ENCODE measurements at places on chromosomes 1 and 21. TPM values are rescaled to one million over a fixed set of nuclear protein-coding genes. Genes with fewer than 3 reads are reported as not detected.

GRCh38 chr1:220235462-220235861 lies 36.8 kb downstream of the RAB3GAP2 start:
- DNase-seq = no peak
- H3K4me3 ChIP-seq = no peak overlapping the region
- H3K36me3 ChIP-seq = no peaks in the 10 kb centered on the region
- H3K4me1 ChIP-seq = no peaks in the 10 kb centered on the region
- no peak overlapping the region for H3K27ac ChIP-seq

DNA sequence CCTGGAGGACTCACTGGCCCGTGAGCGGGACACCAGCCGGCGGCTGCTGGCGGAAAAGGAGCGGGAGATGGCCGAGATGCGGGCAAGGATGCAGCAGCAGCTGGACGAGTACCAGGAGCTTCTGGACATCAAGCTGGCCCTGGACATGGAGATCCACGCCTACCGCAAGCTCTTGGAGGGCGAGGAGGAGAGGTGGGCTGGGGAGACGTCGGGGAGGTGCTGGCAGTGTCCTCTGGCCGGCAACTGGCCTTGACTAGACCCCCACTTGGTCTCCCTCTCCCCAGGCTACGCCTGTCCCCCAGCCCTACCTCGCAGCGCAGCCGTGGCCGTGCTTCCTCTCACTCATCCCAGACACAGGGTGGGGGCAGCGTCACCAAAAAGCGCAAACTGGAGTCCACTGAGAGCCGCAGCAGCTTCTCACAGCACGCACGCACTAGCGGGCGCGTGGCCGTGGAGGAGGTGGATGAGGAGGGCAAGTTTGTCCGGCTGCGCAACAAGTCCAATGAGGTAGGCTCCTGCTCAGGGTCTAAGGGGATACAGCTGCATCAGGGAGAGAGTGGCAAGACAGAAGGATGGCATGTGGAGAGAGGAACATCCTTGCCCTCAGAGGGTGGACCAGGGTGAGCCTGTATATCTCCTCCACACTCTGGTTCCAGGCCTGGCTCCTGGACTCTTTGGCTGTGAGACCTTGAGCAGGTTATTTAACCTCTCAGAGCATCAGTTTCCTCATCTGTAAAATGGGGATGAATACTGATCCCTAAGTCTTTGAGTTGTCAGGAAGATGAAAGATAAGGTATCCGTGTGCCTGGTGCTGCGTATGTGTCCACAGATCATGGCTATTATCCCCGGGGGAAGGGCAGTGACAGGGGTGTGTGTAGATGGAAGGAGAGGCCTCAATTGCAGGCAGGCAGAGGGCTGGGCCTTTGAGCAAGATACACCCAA lies 17.2 kb upstream of the SEMA4A start:
- H3K4me3 ChIP-seq = no peak overlapping the region

- no peaks in the 10 kb centered on the region for H3K4me1 ChIP-seq
- H3K36me3 ChIP-seq = no peaks in the 10 kb centered on the region
- no peak overlapping the region for H3K4me3 ChIP-seq
- DNase-seq = no peak
Measured at GRCh38 chr1:47621977-47622376, 184.1 kb downstream of the FOXD2 start.

DNA sequence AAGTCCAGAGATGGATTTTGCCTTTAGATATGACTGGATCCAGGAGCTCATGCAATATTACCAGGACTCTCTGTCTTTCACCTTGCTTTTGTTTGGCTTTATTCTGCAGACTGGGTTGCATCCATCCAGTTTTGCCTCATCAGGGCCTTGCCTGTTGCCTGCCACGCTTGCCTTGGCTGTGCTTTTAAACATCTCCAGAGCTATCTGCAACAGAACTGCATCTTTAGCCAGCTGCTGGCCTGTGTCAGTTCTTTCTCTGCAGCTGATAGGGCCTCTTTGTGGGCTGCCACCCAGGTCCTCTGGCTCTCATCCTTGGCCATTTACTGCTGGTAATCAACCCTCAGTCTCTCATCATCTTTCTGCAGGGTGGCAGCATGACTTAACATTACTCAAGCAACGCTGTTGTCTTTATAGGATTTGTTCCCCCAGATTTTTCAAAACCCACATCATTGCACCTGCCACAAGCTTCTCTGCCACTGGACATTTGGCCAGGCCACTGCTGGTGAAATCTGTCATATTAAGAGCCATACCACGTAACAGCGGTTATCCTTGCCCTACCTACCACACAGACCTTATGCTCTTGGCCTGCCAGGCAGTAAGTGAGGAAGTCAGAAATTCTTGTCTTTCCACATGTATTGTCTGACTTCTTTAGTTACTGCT lies 24.4 kb upstream of the HUNK start:
- H3K27me3 ChIP-seq = no peaks in the 10 kb centered on the region
- no peaks in the 10 kb centered on the region for H3K4me1 ChIP-seq
- no peak overlapping the region for H3K4me3 ChIP-seq
- DNase-seq = no peak
- H3K27ac ChIP-seq = no peak overlapping the region
- H3K36me3 ChIP-seq = no peaks in the 10 kb centered on the region

DNA sequence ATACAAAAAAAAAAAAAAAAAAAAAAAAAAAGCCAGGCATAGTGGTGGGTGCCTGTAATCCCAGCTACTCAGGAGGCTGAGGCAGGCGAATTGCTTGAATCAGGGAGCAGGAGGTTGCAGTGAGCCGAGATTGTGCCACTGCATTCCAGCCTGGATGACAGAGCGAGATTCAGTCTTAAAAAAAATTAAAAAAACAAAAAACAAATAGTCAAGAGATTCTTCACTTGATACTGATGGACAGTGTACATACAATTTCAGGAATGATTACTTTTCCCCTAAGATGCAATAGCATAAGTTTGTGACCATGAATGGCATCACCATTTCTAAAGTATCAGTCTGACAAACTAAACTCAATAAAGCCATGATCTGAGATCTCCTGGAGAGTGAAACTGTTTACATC lies 60.8 kb upstream of the IVNS1ABP start:
- H3K4me3 ChIP-seq = no peak overlapping the region
- no peaks in the 10 kb centered on the region for H3K36me3 ChIP-seq
- no peak for DNase-seq
- H3K27me3 ChIP-seq = no peaks in the 10 kb centered on the region
- no peak overlapping the region for H3K27ac ChIP-seq
- H3K4me1 ChIP-seq = no peaks in the 10 kb centered on the region

DNA sequence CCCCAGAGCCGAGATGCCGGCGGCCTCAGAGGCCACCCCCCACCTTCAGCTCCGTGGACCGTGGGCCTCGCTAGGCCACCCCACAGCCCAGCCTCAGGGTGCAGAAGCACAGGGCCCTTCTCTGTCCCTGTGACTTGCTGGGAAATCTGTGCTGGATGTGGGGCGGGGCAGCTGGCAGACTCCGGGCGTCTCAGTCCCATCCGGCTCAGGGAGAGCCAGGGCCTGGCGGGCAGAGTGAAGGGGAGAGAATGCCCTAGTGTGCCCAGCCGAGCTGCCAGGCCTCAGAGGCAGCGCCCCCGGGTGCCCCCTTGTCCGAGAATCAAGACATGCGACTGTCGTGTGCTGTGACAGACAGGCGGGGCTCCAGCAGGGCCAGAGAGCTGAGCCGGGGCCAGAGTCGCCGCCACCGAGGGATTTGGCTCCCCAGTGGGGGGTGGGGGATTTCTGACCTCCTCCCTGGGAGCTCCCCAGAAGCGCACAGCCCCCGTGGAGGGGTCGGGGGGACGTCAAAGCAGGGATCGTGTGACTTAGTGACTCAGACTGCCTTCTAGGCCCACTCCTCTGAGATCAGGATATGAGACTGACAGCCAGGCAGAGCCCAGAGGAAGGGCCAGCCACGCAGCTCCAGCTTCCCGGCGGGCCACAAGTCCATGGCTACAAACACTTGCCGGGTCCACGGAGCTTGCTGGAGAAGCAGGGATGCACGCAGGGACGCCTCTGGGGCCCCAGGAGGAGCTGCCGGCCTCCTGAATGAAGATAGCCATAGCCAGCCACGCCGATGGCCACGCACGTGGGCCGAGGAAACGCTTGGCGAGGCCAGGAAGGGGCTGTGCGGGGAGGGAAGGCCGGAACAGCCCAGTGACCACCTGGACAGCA lies 11.9 kb downstream of the COL6A1 start:
- H3K4me1 ChIP-seq = no peaks in the 10 kb centered on the region
- no peaks in the 10 kb centered on the region for H3K27me3 ChIP-seq
- no peak for DNase-seq
- no peak overlapping the region for H3K4me3 ChIP-seq
- H3K27ac ChIP-seq = peak overlapping the region; percentile 22

DNA sequence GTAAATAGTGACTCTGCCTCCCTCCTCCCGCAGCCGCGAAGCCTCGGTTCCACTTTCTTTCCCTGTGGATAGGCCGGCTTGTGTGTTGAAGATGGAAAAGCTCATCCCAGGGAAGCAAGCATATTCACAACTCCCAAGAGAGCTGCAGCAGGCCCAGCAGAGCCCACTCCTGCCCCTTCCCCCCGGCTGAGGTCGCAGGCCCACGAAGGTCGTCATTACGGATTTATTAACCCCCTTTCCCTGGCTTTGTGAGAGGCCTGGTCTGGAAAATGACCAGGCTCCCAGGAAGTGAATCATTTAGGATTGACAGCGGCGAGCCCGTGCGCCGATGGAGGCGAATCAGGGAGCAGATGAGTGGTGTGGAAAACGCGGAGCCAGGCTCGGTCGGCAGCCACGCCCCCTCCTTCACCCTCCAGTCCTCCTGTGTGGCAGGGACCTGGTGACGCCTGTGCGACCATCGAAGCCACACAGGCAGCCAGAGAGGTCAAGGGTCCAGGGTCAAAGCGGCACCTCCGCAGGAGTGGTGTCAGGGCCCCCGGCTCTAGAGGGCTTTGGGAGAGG lies 93.4 kb downstream of the PRDM16 start:
- H3K36me3 ChIP-seq = no peaks in the 10 kb centered on the region
- peaks cover 5% of the 10 kb centered on the region for H3K4me1 ChIP-seq
- peaks cover 25% of the 10 kb centered on the region for H3K27me3 ChIP-seq
- peak overlapping the region; percentile 83 for H3K27ac ChIP-seq

- no peaks in the 10 kb centered on the region for H3K4me1 ChIP-seq
- no peak overlapping the region for H3K4me3 ChIP-seq
- no peak for DNase-seq
- no peaks in the 10 kb centered on the region for H3K27me3 ChIP-seq
Measured at GRCh38 chr1:24164004-24164403, 21.1 kb upstream of the IL22RA1 start.

- H3K4me1 ChIP-seq = no peaks in the 10 kb centered on the region
- no peaks in the 10 kb centered on the region for H3K27me3 ChIP-seq
- peak overlapping the region; percentile 29 for H3K27ac ChIP-seq
- DNase-seq = no peak
- H3K36me3 ChIP-seq = no peaks in the 10 kb centered on the region
Measured at GRCh38 chr1:232477728-232478127, 152.2 kb downstream of the SIPA1L2 start.

GRCh38 chr1:184016169-184016568 lies 21.4 kb downstream of the COLGALT2 start:
- H3K4me1 ChIP-seq = no peaks in the 10 kb centered on the region
- no peak overlapping the region for H3K4me3 ChIP-seq
- no peaks in the 10 kb centered on the region for H3K27me3 ChIP-seq
- no peaks in the 10 kb centered on the region for H3K36me3 ChIP-seq
- H3K27ac ChIP-seq = no peak overlapping the region

- H3K4me3 ChIP-seq = no peak overlapping the region
- no peak for DNase-seq
- no peaks in the 10 kb centered on the region for H3K27me3 ChIP-seq
- no peak overlapping the region for H3K27ac ChIP-seq
Measured at GRCh38 chr1:106700211-106700610, 356.3 kb upstream of the PRMT6 start.

- H3K4me1 ChIP-seq = peaks cover 12% of the 10 kb centered on the region
- H3K4me3 ChIP-seq = no peak overlapping the region
Measured at GRCh38 chr1:168706391-168706992, 22.5 kb downstream of the DPT start.

- no peaks in the 10 kb centered on the region for H3K36me3 ChIP-seq
- no peaks in the 10 kb centered on the region for H3K27me3 ChIP-seq
- H3K27ac ChIP-seq = no peak overlapping the region
Measured at GRCh38 chr1:107414550-107414949, 273.7 kb downstream of the NTNG1 start.

DNA sequence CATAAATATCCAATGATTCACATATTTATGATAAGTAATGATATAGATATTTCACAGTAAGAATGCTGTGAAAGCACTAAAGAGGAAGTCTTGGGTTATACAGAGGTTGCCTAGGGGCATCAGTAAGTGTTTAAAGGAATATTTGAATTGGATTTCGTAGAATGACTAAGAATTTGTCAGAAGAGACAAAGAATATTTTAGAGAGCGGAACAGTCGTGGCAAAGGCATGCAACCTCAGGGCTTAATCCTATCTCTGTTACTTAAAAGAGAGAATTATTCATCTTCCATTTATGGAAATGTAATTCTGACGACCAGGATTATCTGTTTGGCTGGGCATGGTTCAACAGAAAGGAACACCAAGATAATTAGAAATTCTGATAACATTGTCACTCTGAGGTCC lies 171.9 kb upstream of the NR5A2 start:
- no peak overlapping the region for H3K27ac ChIP-seq
- no peak for DNase-seq
- no peaks in the 10 kb centered on the region for H3K4me1 ChIP-seq
- H3K27me3 ChIP-seq = no peaks in the 10 kb centered on the region

GRCh38 chr1:46204406-46204742 lies 1.2 kb downstream of the LURAP1 start:
- H3K4me1 ChIP-seq = peaks cover 47% of the 10 kb centered on the region
- peak overlapping the region; percentile 44 for H3K27ac ChIP-seq
- H3K4me3 ChIP-seq = peak overlapping the region; percentile 100
- H3K27me3 ChIP-seq = no peaks in the 10 kb centered on the region

DNA sequence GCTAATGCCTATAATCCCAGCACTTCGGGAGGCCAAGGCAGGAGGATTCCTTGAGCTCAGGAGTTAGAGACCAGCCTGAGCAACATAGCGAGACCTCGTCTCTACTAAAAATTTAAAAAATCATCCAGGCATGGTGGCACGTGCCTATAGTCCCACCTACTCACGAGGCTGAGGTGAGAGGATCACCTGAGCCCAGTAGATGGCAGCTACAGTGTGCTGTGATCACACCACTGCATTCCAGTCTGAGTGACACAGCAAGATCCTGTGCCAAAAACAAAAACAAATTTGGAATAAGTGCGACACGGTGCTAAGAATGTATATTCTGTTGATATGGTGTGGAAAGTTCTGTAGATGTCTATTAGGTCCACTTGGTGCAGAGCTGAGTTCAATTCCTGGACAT lies 15.1 kb downstream of the USP33 start:
- no peaks in the 10 kb centered on the region for H3K36me3 ChIP-seq
- peaks cover 30% of the 10 kb centered on the region for H3K4me1 ChIP-seq
- H3K27me3 ChIP-seq = no peaks in the 10 kb centered on the region
- no peak for DNase-seq
- no peak overlapping the region for H3K27ac ChIP-seq
- no peak overlapping the region for H3K4me3 ChIP-seq

- H3K4me3 ChIP-seq = no peak overlapping the region
- no peak for DNase-seq
- H3K36me3 ChIP-seq = no peaks in the 10 kb centered on the region
Measured at GRCh38 chr1:202361701-202362100, 13.2 kb downstream of the PPP1R12B start.

The NEK2 gene
- total RNA-seq = 1.8 TPM

The RPTN gene
- total RNA-seq = not detected

The CMPK1 gene
- total RNA-seq = 98.5 TPM

The GUCA2B gene
- total RNA-seq = not detected

The NPR1 gene
- total RNA-seq = 87.5 TPM

The C1orf53 gene
- not detected for total RNA-seq

The KRTAP22-1 gene
- total RNA-seq = not detected

The FMO1 gene
- total RNA-seq = 0.44 TPM

The MANEAL gene
- total RNA-seq = 1.7 TPM

The MTARC2 gene
- total RNA-seq = 39.3 TPM

The ZZZ3 gene
- total RNA-seq = 73.5 TPM
